CD14-positive monocyte (primary cell): ENCODE measurements at places on chromosomes 7 and 10. TPM values are rescaled to one million over a fixed set of nuclear protein-coding genes. Genes with fewer than 3 reads are reported as not detected.

DNA sequence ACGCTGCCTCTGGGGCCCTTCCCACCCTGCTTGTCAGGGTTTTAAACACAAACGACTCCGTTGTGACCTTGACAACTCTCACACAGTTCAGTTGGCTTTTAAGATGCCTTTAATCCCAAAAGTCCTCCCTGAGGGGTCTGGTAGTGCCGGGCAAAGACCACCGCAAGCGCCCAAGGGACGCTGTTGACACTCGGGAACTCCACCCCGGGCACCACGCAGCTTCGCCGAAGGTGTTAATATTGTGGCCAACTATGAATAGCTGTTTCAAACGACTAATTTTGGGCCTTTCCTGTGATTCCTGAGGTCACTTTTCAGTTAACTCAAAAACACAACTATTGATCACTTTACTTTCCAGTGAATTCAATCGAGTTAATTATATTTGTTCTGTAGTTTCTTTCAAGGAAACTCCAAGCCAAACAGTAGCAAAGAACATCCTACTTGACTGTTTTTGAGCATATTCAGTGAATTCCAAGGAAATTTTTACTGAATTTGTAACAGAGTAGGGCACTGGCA, 958 bp upstream of the ESYT2 start:
- no peaks in the 10 kb centered on the region for H3K27me3 ChIP-seq
- DNase-seq = no peak
- H3K4me1 ChIP-seq = peaks cover 22% of the 10 kb centered on the region

CALD1 gene
- 0.18 TPM for polyA plus RNA-seq

DNA sequence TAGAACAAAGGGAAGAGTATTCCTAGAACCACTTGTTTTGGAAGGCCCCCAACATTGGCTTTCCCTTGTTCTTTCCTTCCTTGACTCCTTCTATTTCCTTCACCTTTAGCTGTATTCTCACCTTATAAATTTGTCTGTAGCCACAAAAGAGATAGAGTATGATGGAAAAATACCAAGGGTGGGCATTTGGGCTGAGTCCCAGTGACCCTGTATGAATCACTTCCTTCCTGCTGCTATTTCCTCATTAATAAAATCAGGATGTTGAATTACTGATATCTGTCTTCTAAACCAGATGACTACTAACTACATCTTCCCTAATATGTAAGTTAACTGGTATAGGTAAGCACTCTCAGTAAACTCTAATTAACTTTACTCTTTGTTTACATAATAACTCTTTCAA, 55.1 kb downstream of the IFIT5 start:
- no peaks in the 10 kb centered on the region for H3K27me3 ChIP-seq
- H3K4me3 ChIP-seq = no peak overlapping the region
- H3K27ac ChIP-seq = no peak overlapping the region
- no peaks in the 10 kb centered on the region for H3K36me3 ChIP-seq
- DNase-seq = peak; percentile 12

- no peak overlapping the region for H3K27ac ChIP-seq
- no peaks in the 10 kb centered on the region for H3K4me1 ChIP-seq
- H3K36me3 ChIP-seq = no peaks in the 10 kb centered on the region
- no peak overlapping the region for H3K4me3 ChIP-seq
- no peaks in the 10 kb centered on the region for H3K27me3 ChIP-seq
These were observed 199.2 kb downstream of the DIP2C start for GRCh38 chr10:490256-490655.

PDZD7 gene
- polyA plus RNA-seq = 0.36 and 0.73 TPM in 2 replicates

AGAP6 gene
- polyA plus RNA-seq = 0.65 TPM
